ENCODE measurements at places on chromosomes 6 and 20. TPM values are rescaled to one million over a fixed set of nuclear protein-coding genes. Genes with fewer than 3 reads are reported as not detected.

BACH2 gene
- total RNA-seq: 1.9 TPM

SLC22A1 gene
- not detected for total RNA-seq

CDH22 gene
- total RNA-seq: not detected

ANGPT4 gene
- not detected for total RNA-seq

GID8 gene
- 64.6 TPM for total RNA-seq
